ENCODE measurements at places on chromosomes 12 and 14.
A peak's percentile ranks its signal among the peaks of the same experiment; 100 is the strongest.

DNA sequence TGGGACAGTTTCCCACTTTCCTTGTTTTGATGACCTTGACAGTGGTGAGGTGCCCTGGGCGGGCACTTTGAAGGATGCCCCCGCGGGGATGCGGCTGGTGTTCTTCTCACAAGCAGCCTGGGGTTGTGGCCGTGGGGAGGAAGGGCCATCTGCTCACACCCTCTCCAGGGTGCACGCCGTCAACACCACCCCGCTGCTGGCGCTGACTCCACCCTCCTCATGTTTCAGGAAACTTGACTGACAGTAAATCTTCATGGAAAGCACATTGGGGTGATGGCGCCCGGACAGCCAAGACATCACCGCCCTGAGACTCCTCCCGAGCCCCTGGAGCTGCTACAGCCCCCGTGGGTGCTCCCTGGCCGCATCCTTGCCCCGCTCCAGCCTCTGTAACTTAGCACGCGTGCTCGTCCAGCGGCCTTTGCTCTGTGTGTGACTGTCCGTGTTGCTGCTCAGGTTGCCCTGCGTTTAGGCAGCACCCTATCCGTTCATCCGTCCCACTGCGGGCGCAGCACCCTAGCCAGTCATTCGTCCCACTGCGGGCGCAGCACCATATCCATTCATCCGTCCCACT lies 150.2 kb upstream of the C14orf180 start:
- no peak for DNase-seq

- DNase-seq, result no peak
These were observed 39.2 kb downstream of the EID3 start for GRCh38 chr12:104342635-104343249.

- DNase-seq, result no peak
These were observed 136.1 kb upstream of the WSCD2 start for GRCh38 chr12:107992870-107993451.

DNA sequence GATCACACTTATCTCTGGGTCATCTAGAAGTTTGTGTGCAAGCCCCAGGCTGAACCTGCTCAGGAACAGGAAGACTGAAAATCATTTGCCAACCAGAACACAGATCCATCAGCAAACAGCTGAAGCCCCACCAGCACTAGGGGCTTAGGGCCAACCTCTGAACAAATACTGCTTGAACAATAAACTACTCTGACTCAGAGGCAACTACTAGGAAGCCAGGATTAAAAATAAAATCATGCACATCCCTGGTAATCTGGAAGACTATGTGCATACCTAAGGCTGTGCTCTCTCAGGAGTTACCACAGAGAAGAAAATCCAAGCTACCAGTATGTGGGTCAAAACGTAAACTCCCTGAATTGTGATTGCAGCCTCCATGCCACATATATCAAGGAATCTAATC lies 15.9 kb downstream of the GALNT8 start:
- no peak for DNase-seq

DNA sequence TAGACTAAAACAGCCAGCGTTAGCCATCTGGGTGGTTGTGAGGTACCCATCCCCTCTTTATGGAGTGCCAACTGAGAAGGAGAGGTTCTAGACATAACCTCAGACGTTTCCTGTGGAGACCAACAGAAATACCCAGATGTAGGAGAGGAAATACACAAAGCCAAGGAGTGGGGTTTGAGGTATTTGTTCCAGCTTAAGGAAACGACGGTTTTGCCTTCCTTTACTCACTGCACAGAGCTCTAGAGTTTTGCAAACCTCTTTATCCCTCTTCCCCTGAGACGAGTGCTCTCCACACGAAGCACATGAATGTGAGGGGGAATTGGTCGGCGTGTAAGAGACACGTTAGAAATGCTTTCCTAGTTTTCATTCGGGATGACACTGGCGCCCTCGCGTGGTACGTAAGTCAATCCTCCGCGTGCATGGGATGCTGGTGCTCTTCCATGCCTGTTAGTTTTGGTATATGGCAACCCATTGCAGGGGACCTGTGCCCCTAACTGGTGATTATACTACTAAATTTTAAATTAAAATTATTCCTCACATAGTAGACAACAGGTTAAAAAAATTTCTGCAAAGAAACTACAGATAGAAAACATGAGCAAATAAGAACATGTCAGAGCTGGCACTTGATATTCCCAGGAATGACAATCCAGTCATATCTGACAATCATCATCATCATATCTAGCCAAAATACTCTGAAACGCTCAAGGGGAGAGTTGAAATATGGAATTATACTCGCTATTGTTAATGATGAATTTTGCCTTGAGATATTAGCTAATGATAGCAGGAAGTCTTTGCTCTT lies 121.7 kb downstream of the PPM1H start:
- DNase-seq, result no peak

- DNase-seq, result no peak
These were observed 122.7 kb downstream of the KICS2 start for GRCh38 chr12:64099397-64099796.

DNA sequence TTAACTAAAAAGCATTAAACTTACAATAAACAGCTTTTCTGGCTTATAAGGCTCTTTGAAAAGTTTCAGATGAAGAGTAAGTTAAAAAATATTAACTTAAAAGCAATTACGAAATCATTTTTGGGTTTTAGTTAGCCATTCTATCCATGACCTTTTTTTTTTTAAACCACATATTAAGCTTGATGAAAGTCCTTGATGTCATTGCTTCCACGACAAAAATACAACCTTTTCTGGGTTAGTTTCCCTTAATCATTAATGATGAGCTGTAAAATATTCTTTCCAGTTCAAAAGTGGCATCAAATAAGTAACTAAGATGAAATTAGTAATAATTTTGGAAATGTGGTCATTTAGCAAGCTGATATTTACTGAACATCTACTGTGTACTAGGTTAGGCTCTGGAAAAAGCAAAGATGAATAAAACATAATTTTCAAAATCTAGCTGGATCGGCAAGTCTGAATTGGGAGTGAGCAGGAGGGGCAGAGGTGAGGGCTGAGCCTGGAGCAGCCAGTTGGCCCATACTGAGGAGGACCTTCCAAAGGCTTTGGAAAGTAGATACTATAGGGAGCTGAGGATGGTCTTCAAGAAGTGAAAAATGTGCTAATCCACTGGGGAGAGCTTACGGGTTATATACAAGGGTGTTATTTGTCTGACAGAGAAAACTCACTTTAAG lies 345.2 kb downstream of the ZFP36L1 start:
- DNase-seq, result no peak

- DNase-seq, result peak; percentile 5
These were observed 50.8 kb upstream of the PTHLH start for GRCh38 chr12:28023156-28023887.

DNA sequence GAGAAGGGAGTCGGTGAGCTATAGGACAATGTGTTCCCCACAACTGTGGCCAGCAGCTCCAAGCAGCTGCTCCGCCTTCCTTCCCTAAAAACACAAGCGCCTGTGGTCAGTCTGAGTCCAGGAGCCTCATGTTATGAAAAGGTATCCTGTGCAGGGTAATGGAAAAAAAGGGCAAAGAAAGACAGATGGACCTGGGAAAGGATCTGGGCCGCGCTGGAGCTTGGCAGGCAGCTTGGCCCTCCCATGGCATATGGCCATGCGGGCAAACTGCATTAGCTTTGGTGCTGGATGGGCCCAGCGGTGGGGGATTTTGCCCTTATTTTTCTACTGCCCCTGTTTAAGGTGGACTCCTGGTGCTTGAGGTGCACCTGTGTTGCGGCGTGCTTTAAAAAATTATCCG lies 23.7 kb upstream of the CHST11 start:
- no peak for DNase-seq

GRCh38 chr12:120496413-120497340 lies 764 bp downstream of the DYNLL1 start:
- no peak for DNase-seq

DNA sequence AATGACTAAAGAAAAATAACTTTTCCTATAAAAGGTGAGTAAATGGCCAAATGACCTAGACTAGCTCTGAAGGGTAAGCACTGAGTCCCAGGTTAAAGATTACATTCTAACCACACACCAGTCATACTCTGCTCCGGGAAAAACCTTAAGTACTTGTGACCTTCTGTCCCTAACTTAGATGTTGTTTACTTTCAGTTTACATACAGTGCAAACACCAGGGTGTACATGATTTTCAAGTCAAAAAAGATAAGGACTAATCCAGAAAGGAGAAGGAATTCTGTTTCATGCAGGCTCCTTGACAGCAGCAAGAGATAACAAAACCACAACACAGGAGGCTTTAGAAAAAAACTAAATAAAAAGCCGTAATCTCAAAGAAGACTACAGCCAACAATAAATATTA lies 174.2 kb downstream of the PPM1H start:
- no peak for DNase-seq

GRCh38 chr14:50924843-50925242 lies 19.4 kb downstream of the PYGL start:
- DNase-seq, result no peak

DNA sequence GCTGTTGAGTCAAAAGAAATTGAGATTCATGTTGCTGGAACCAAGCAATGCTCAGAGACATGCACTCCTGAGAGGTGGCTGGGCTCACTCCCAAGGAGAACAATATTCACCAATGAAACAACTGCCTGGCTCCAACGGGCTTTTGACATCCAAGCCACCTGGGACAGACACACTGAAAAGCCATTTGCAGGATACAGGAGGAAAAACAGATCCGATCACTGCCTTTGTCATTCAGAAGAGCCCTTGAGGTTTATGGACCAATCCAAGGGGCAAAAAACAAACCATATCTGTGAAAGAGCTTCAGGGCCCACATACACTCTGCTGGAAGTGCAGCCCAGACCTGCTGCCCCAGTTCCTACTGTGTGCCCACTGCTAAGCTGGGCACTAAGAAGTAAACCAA lies 277.5 kb downstream of the NUAK1 start:
- DNase-seq, result no peak

DNA sequence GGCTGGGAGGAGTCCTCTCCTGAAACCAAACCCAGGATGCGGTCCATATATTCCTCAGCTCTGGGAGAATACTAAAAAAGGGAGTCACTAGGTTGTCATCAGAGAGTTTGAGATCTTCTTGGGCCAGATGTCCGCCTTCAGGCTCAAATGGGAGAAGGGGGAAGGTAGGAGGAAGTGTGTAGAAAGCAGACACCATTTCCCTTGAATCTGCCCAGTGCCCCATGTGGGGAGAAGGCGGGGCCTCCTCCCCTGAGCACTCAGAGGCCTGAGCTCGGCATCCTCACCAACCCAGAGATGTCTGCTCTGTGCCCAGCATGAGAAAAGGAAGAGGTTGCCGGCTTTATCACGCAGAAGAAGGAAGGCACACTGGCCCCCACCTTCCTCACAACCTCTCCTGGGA lies 37.3 kb downstream of the LTBP2 start:
- no peak for DNase-seq

DNA sequence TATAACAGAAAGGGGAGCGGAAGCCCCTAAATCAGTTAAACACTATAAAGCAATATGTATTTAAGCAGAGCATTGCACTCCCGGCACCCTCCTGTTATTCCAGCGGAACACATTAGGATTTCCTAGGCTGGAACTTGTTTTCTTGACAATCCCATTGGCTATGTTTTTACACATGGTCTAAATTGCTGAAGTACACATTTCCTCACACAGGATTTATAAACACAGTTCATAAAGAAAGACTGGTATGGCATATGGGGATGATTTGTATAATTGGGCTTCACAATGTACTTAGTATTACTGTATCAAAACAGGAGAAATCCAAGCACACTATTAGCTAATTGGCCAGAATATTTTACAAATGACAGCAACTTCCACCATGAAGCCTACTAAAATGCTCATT lies 23.3 kb downstream of the PAX9 start:
- DNase-seq, result no peak

GRCh38 chr12:117172168-117172567 lies 18.1 kb downstream of the FBXO21 start:
- no peak for DNase-seq

- no peak for DNase-seq
These were observed 55.4 kb downstream of the TMEM132C start for GRCh38 chr12:128322341-128322740.

- no peak for DNase-seq
These were observed 21.6 kb downstream of the PRKCH start for GRCh38 chr14:61342932-61343331.

DNA sequence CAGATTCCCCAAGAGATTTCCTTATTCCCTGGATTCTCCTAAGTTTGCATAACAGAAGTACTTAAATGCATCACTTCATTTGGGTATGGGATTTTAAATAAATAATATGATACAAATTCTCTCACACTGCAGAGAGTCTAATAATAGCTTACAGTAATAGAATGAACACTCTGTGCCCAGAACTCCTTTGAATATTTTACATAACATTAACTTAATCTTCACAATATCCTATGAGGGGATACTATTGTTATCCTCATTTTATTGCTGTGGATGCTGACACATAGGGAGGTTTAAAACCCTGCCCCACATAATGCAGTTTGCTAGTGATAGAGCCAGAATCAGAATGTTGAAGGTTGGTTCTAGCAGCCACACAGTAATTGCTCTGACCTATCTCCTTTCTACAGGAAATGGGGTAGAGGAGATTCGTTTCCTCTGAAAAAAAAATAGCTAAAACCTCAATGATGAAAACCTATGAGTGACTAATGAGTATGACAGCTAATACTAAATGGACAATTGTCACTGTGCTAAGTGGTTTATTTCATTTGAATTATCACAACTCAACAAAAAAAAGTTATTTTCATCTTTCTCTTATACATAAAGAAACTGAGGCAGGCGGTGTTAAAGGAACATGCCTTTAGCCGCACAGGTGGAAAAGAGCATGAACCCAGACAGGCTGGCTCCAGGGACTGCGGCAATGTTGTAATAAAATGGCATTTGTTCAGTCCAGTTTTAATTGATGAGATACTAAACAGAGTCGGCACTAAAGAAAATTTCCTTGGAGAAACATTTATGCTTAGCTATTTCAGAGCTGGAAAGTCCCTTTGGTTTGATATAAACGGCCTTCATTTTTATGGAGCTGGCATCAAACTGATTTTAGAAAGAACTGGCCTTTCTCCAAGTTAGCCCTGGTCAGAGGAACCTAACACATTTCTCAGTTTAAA lies 880.9 kb downstream of the NRXN3 start:
- no peak for DNase-seq

DNA sequence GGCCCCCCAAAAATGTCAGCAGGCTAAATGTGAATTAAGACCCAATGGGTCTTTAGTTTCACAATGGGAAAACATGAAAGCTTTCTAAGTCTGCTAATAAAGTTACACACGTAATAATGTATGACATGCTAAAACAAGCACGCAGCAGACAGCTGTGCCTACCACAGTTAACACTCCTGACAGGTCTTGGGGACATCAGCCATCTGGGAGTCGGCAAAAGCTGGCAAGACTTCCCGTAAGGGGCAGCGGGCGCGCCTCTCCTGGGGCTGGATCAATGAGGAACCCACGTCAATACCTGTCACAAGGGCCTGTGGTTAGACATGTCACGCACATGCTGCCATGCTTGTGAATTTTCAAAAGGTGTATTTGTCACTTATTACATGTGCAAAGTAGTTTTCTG lies 45.0 kb downstream of the ACTN1 start:
- DNase-seq, result no peak
